ENCODE measurements at places on chromosomes 1 and 21.

GRCh38 chr1:246492611-246493245, 14.4 kb downstream of the SMYD3 start:
- no peak for DNase-seq

DNA sequence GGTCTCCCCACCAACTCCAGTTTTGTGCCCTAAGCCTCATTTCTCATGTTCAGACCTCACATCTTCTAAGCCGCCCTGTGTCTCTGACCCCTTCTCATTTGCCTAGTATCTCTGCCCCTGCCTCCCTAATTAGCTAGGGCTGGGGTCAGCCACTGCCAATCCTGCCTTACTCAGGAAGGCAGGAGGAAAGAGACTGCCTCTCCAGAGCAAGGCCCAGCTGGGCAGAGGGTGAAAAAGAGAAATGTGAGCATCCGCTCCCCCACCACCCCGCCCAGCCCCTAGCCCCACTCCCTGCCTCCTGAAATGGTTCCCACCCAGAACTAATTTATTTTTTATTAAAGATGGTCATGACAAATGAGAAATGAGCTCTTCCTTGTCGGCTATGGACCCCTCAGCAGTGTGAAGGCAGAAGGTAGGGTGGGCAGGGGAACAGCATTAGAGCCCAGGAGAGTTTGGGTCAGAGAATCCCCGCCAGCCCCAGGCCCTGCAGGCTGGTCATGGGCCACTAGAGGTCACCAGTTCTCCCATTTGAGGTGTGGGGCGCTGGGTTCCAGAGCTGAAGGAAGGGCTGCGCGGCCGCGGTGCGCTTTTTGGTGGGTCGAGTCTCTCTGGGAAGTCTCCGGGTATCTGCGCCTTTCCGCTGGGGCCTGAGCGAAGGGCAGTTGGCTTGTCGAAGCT, 11.5 kb downstream of the ADAMTSL4 start:
- DNase-seq = peak; percentile 76

DNA sequence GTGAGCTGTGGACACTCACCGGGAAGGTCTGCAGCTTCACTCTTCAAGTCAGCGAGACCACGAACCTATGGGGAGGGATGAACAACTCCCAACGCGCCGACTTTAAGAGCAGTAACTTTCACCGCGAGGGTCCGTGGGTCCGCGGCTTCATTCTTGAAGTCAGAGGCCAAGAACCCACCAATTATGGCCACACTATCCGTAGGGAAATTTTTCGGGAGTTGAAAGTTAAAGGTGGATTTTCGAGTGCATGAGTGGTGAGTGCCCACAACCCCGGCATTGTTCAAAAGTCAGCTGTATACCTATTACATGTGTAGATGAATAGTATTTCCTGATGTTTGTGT, 19.7 kb downstream of the EXOC8 start:
- DNase-seq = no peak

GRCh38 chr21:37450445-37450941, 83.9 kb downstream of the DYRK1A start:
- no peak for DNase-seq

DNA sequence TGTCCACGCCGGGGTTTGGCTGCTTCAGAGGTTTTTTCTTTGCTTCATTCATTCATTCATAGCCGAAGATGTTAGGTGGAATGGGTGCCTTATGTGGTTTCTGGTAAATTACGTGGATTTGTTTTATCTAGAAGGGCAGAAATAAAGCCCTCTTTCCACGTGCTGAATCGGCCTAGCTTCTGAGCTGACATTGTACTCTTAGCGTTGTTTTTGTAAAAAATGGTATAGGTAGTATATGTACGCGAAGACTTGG, 1.5 kb downstream of the GALNT2 start:
- no peak for DNase-seq

DNA sequence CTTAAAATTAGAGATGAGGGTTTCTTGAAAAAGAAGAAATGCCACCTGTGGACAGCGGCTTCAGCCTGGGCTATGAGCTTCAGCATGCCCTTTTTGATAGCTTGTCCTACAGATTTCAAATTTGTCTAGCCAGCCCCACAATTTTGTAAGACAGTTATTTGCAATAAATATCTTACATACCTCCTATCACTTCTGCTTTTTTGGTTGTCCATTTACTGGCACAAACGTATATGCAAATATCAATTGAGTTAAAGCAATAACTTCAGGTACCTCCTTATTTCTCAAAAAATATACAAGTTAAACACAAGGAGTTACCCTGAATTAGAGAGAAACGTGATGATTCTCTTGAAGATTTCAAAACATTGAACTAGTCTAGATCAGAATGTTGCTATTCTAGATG, 53.5 kb downstream of the OLFM3 start:
- no peak for DNase-seq

GRCh38 chr1:97834899-97835298, 85.9 kb downstream of the DPYD start:
- no peak for DNase-seq

GRCh38 chr1:18711536-18712251, 81.0 kb downstream of the PAX7 start:
- no peak for DNase-seq

DNA sequence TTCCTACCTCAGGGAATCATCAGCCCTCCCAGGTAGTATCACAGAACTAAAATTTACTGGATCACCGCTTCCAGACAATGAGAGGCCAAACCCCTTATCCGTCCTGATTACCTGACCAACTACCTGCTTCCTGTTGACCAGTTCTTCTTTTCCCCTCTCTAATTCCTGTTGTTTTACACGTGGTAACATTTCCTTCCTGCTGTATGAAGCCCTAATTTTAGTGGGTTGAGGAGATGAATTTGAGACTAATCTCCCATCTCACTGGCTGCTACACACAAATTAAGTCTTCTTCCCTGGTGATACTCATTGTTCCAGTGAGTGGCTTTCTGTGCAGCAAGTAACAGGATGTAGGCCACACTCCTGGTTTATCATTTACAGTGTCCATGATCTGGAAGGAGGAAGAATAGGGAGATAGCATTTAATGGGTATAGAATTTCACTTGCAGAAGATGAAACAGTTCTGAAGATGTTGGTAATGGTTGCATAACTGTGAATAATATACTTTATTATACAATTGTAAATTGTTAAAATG, 2112.9 kb downstream of the NCAM2 start:
- DNase-seq = no peak

DNA sequence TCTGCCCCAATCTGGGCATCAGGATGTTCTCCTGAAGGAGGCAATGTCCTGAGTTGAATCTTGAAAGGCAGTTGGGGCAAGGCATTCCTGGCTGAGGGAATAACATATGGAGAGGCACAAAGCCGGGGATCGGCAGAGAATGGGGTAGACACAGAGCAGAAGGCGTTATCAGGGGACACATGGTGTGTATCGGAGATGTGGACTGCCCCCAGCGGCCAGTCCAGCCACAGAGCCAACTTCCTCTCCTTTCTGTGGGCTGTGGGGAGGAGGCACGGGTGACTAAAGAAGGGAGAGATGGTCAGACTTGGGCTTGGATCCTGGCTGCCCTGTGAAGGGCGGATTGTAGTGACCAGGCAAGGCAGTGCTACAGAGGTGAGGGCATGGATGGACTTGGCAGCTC, 32.1 kb downstream of the FOXD2 start:
- DNase-seq = no peak

DNA sequence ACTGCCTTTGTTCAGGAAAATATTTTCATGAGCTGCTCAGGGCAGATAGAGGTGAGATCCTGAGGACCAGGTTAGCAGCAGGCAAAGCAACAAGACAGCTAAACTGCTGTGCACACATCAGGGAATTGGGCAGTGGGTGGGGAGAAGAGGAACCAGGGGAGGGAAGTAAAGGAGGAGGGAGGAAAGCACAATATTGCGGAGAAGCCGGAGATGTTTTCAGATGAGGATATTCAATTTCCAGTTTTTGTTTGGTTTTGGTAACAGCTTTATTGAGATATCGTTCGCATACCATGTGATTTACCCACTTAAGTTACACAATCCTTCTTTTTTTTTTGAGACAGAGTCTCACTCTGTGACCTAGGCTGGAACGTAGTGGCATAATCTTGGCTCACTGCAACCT, 34.5 kb downstream of the EPHA10 start:
- no peak for DNase-seq

DNA sequence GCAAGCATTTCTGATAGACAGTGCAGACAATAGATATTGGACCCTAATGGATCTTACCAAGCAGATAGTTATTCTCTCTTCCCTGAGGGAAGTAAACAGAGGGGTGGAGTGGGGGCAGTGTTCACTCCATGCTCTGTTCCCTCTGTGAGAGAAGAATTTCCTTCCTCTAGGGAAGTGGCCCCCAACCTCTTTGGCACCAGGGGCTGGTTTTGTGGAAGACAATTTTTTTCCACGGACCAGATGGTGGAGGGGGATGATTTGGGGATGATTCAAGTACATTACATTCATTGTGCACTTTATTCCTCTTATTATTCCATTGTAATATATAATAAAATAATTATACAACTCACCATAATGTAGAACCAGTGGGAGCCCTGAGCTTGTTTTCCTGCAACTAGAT, 459.9 kb downstream of the ADGRL2 start:
- no peak for DNase-seq

DNA sequence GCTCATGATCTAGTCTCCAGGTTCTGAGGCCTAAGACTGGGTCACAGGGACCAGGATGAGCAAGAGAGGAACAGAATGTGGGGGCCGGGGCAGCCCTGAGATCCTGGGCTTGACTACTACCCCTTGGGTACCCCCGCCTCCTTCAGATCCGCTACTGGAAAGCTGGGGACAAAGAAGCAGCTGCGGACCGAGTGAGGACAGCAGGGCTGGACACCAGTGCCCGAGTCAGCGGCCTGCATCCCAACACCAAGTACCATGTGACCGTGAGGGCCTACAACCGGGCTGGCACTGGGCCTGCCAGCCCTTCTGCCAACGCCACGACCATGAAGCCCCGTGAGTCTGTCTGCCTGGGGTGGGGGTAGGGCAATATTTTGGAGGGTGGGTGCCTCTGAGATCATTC, 12.5 kb downstream of the TMEM81 start:
- no peak for DNase-seq

DNA sequence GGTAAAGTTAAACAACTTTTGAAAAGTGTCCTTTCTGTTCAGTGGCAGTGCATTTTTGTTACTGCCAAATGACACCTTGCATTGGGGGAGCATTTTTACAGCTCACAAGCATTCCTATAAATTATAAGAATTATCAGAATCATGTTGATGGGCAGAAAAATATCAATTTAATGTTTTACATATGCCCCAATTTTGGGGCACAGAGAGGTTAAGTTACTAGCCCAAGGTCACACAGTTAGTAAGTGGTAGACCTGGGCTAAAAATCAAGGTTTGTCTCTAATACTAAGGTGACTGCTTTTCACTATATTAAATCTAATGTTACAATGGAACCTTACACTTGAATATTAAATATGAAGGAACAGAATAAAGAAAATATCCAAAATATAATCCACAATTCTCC, 180.1 kb upstream of the IVNS1ABP start:
- DNase-seq = no peak

GRCh38 chr1:3668585-3669300, 16.4 kb downstream of the TP73 start:
- DNase-seq = no peak

- no peak for DNase-seq
These were observed 75.0 kb downstream of the ATP6V1G3 start for GRCh38 chr1:198465201-198466144.

DNA sequence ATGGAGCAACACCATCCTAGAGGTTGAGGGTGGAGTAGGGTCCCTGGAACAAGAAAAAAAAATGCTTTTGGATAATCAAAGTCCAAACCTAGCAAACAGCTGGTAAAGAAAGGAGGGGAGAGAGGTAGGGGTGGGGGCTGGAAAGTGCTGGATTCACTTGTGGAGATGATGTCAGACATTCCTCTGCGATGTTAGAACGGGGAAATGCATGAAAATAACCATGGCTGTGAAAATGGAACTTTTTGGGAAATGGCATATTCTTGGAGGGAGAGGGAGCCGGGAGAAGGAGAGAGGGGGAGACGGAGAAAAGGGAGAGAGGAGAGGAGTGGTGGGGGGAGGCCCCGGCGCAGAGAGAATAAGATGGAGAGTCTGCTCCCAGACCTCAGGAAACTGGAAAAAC, 53.6 kb downstream of the OLFML2B start:
- DNase-seq = no peak

DNA sequence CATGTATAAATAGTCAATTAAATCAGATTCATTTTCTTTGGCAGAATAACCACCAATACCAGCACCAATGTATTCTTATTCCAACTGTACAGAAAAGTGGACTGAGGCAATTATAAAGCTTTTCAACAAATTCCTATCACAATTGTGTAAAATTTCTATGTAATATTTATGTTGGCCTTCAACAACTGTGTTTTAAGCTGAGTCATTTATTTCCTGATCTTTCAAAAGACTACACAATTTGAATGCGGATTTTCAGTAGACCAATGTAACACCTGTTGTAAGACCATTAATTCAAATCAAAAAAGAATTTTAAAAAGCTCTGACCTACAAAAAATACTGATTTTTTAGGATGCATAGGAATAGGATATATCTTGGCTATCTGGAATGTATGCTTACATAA, 25.5 kb downstream of the GPATCH2 start:
- no peak for DNase-seq

- DNase-seq = no peak
These were observed 496.0 kb downstream of the AGBL4 start for GRCh38 chr1:49527606-49528305.

DNA sequence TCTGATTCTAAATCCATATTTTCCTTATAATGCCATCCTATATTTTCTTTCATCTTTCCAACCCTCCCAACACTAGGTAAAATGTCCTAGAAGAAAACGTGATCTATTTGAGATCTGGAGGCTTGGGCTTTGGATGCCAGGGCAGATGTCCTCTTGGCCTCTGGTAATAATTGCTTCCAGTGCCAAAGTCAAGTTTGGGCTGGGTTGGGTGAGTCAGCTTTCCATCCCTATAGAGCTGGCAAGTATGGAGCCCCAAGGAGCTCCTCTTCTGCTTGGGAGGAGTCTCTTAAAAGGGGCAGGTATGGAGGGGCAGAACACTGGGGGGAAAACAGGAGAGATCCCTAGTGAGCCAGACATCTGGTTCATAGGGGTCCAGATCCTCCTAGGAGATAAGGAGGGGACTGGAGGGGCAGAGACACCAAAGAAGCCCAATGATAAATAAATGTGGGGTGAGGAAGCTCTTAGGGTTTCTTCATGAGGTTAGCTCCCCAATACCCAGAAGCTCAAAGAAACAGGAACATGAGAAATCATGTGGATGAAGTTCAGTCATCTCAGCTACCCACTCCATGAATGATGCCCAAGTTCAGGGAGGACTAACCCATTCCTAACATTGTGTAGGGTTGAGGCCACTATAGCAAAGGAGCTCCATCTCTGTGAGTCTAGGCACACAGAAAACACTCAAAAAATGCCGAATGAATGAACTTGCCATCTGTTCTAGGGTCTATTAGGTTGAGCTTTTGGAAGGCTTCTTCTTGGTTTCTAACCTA, 3.5 kb downstream of the C1orf116 start:
- no peak for DNase-seq

DNA sequence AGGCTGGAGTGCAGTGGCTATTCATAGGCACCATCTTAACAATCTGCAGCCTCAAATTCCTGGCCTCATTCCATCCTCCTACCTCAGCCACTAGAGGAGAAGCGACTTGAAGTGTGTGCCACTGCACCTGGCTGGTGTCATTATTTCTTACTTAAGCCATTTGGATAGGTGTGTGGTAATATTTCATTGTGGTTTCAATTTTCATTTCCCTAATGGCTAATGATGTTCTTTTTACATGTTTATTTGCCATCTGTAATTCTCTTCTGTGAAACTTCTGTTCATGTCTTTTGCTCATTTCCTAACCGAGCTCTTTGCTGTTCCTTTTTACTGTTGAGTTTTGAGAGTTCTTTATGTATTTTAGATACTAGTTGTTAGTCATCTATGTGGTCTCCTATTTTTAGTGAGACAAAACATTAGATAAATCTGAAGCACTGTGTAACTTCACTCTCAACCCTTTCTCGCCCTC, 66.8 kb downstream of the SLC27A3 start:
- DNase-seq = no peak
